ENCODE measurements at places on chromosomes 6 and 20.
A peak's percentile ranks its signal among the peaks of the same experiment; 100 is the strongest.

DNA sequence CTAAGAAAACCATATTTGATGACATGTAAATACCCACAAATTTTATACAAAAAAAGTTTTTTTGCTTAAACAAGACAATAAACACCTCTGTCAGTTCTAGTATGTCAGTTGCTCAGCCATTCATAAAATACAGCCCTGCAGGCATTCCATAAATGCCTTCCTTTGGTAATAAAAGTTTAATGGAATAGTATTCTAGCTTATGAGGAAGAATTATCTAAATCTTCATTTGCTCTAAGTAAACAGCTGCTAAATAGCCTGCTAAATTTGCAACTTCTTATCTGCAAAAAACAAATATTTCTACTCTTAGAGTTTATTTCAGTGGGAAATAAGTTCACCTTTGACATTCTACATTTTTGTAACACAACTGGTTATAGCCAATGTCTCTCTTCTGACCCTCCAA, 108.8 kb downstream of the SMLR1 start:
- peak; percentile 67 for DNase-seq

GRCh38 chr6:37693546-37694250, 4.0 kb downstream of the MDGA1 start:
- DNase-seq, result no peak

DNA sequence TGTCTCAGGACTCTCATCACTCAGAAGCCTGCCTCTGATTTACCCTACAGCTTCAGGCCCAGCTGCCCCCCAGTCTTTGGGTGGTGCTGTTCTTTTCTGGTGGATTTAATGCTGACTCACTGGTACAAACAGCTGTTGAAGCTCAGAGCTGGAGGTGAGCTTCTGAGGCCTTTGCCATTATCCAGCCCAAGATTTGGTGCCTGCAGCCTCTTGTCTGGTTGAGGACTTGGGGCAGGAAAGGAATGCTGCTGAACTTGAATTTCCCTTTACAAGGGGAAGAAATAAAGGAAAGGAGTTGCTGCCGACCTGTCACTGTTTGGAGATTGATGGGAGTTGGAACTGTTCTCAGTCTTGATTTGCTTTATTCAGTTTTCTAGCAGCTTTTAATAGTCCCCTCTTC, 19.8 kb downstream of the ABCF1 start:
- DNase-seq, result peak; percentile 26

DNA sequence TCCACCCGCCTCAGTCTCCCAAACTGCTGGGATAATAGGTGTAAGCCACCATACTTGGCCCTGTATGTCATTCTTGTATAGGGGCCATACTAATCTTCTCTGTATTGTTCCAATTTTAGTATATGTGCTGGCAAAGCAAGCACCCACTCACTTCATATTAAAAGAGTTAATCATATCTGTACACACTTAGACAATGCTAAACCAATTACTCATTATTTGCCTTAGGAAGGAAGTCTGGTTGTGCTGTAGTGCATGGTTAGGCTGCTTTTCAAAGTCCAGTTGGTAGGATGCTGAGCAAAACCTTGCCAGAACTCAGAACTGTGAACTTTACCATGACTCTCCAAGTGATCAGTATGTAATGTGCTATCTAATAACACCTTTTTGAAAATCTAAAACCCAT, 88.6 kb downstream of the LIN28B start:
- peak; percentile 30 for DNase-seq

GRCh38 chr6:98308564-98308963, 525.8 kb upstream of the POU3F2 start:
- no peak for DNase-seq

DNA sequence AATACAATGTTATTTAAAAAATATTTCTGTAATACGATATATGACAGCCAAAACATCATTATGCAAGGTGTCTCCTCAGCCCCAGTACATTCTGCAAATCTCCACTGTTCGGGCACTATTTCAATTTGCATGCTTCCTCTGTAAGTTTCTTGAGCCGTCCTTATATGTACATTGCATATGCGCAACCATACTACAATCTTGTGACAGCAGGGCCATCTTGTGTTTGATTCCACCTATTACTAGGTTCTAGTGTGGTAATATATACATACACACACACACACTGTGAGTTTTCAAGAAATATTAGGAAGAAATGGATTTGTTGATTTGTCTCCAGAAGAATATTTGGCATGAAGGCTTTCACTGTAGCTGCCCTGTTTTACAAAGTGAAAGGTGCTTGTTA, 9.8 kb downstream of the LYRM4 start:
- no peak for DNase-seq

- no peak for DNase-seq
Measured at GRCh38 chr6:118700531-118700930, 49.1 kb upstream of the CEP85L start.

DNA sequence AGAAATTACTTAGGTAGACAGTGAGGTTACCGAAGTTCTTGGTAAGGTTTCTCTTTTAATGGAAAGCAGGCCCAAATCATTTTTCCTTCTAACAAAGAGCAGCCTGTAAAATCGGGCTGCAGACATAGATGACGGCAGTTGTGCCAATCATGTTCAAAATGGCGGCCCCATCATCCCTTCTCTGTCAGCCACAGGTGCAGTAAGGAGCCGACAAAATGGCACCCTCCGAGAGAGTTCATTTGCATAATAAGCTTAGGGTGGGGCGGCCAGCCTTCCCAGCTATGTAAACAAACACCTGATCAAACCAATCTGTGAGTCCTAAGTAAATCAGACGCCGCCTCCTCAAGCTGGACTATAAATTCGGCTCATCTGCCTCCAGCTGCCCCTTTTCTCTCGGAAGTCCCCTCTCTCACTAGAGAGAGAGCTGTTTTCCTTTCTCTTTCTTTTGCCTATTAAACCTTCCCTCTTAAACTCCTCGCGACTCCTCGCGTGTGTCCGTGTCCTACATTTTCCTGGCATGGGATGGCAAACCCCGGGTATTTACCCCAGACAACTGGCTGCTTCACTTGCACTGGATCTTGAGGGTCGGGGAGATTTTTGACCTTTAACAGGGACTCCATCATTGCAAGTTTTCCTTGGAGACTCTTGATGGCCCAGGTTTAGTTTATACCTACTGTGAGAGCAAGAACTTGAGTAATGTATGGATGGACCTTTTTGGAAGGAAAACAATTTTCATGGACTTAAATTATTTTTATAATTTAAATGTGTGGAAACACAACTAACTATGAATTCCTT, 8.9 kb upstream of the DDR1 start:
- DNase-seq, result peak; percentile 30

GRCh38 chr6:41694815-41695526, 40.4 kb downstream of the TFEB start:
- no peak for DNase-seq

All from M059J (cell line).